ENCODE measurements at places on chromosomes 11 and 22. TPM values are rescaled to one million over a fixed set of nuclear protein-coding genes. Genes with fewer than 3 reads are reported as not detected.

- no peak for DNase-seq
Measured at GRCh38 chr11:6474806-6475500, 1.2 kb upstream of the TRIM3 start.

LARGE2 gene
- total RNA-seq: not detected

PPP2R1B gene
- 29.3 TPM for total RNA-seq

DNA sequence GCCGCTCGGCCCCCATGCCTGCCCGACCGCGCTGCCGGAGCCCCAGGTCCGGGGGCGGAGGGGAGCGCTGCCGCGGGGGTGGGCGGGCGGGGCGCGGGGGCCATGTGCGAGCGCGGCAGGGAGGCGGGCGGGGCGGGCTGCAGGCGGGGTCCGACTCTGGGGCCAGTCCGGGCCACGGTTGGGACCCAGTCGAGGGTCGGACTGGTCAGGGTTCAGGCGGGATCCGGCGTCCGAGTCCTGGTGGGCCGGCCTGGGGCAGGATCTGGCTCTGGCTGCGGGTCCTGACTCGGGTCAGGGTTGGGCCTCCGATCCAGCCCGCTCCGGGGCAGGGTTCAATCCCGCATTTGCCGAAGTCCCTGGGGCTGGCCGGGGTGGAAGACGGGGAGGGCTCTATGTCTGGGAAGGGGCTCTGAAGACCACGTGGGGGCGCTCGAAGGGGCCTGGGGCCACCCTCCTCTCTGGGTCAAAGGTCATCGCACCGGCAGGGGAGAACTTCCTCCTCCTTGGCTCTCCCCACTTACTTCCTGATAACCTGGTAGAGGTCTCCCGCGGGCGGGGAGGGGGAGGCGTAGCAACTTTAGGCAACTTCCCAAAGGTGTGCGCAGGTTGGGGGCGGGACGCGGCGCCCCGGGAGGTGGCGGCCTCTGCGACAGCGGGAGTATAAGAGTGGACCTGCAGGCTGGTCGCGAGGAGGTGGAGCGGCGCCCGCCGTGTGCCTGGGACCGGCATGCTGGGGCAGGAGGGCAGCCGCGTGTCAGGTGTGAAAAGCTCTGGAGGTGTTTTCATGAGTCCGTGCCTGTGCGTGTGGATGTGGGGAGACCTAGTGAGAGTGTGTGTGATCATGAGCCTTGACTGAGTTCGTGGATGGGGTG lies 603 bp downstream of the ESRRA start:
- peak; percentile 45 for DNase-seq

CASP4 gene
- total RNA-seq: 264 TPM

ANGPTL5 gene
- total RNA-seq: not detected

- no peak for DNase-seq
Measured at GRCh38 chr11:112004389-112004788, 20.8 kb upstream of the DLAT start.

OR4A47 gene
- total RNA-seq: not detected

DNA sequence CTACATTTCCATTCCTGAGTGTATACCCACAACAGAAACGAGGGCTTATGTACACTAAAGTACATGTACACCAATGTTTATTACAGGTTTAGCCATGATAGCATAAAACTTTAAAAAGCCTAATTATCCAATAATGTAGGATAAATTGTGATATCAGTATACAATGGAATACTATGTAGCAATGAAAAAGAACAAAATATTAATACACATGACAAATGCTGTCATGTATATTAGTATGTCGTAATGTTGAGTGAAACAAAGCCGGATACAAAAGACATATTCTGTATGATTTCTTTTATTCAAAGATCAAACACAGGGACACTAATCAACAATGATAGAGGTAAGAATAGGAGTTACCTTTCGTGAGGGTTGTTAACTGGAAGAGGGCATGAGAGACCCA lies 2.7 kb downstream of the SAA4 start:
- DNase-seq: no peak

DNA sequence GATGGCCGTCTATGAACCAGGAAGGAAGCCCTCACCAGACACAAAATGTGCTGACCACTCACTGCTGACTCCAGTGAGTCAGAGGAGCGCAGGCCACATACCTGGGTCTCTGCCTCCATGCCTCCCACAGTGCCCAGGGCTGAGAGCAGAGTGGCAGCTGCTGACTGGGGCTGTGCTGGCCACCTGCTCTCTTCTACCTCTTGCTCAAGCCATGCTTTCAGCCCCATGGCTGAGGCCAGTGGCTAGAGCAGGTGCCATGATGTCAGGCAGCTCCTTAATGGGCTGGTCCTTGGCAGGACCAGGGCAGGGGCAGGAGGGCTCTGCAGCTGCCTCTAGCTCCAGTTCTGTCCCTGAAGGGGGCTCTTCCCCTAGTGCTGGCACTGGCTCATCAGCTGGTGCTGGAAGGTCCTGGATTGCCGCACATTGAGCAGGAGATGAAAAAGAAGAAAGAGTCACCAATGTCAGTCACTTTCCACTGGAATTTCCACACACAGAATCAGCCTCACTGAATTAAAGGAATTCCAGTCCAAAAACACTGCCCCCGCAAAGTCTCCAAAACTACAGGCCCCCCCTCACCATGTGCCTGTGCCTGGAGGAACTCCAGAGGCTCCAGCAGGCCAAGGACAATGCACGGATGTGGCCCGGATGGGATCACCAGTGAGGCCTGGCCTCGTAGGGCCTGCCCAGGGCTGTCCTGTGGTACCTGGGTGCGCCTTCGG lies 86.4 kb downstream of the GGTLC2 start:
- no peak for DNase-seq

- no peak for DNase-seq
Measured at GRCh38 chr11:44072757-44073658, 6.9 kb downstream of the ACCS start.

DNA sequence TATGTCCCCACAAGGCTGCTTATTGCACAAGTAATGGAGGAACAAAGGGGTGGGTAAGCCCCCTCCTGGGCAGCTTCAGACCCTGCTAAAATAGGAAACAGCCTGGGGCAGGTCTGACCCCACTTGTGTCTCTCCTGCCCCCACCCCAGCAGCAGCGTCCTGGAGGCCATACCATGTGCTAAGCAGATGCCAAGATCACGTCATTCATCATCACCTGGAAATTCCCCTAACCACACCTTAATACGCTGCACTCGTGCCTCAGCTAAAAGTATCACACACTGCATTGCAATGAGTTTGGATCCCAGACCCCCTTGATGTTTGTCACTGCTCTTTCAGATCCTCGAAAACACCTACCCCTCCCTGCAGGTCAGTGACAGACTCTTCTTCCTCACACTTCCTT lies 27.8 kb upstream of the GGTLC2 start:
- no peak for DNase-seq

GRCh38 chr11:37450613-37451012 lies 852.6 kb upstream of the RAG2 start:
- DNase-seq: no peak

STK33 gene
- 10.9 TPM for total RNA-seq

MAP6 gene
- total RNA-seq: not detected

NXPE2 gene
- not detected for total RNA-seq

DNA sequence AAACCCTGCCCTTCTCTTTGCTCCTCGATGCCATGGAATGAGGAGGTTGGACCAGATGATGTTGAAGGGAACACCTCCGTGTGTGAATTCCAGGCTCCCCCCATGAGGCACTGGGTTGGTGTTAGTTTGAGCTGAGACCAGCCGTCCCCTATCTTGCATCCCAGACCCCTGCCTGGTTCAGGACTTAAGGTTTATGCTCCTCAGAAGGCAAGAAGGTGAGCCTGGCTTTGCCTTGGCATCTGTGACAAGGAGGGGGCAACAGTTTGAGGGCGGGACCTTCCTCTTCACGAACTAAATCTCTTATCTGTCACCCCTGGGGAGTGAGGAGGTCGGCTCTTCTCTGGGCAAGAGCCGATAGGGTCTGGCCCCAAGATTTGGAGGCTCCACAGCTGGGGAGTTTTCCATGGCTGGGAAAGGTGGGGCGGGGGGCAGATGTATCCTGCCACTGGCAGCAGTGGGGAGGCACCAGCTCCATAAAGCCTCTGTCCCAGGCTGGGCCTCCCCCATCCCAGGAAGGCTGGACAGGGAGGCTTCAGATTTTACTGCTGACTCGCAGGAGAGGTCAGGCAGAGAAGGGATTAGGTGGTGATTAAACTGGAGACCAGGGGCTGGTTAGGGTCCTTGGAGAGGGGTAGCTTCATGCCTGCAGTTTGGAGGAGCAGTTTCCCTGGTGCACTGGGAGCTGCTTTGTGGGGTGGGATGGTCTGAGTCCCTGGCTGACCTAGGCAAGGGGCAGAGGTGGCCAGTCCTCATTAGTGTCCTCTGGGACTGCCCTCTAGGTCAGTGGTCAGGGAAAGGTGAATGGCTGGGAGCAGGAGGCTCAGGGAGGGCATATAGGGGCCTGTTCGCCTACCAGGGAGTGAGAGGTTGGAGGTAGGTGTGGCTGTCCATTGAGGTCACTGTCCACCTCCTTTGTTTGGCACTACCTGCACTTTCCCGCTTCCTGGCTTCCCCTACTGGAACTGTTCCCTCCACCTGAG lies 1.1 kb downstream of the SEC14L2 start:
- no peak for DNase-seq

DNA sequence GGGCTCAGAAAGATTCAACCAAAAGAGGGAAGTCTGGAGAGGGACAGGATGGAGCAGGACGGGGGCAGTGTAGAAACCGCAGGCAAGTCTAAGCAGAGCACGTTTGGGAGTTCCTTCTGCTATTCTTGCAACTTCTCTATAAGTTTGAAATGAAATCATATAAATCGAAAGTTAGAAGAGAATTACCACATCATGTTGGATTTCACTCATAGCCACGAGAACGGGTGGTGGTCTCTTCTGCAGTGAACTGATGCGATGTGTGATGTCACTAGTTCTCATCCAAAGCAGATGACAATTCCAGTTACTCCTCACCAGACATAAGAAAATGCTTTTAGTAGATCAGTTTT lies 36.0 kb downstream of the KCNQ1 start:
- DNase-seq: no peak

- no peak for DNase-seq
Measured at GRCh38 chr22:20106205-20106848, 9.6 kb upstream of the RANBP1 start.

DNA sequence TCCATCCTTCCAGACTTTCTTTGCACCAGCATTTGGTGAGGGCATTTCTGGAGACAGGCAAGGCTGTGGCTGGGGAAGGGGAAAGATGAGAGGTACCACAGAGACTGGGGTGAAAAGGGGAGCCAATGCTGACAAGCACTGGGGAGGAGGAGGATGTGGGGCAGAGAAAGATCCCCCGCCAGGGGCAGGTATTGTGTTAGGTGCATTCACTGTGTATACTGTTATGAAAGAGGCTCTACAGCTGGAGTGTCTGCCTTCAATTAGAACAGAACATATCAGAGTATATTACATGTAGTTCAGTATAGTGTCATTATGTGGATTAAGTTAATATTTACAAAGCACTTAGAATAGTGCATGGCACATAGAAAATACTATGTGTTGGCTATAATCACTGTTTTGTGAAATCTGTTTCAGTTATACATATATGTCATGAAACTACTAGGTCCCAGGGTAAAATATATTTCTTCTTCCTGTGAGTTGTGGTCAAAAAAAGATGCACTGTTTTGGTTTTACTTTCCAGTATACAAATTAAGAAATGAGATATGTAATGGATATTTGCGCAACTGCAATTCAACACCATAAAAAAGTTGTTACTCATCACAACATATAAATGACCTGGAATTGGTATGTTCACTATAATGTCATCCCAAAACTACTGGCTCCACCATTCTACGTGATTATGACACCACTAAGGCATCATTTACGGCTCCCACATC lies 8.4 kb downstream of the MSANTD2 start:
- no peak for DNase-seq

APBB1 gene
- 5.2 TPM for total RNA-seq

- no peak for DNase-seq
Measured at GRCh38 chr11:84413549-84413948, 1127.4 kb upstream of the CCDC90B start.

GRCh38 chr11:117199053-117199915 lies at the start of gene TAGLN:
Gene TAGLN, plus strand, starts transcription at chr11:117199370. Its CDS starts 3,644 bp downstream, at chr11:117203014.
- peak; percentile 33 for DNase-seq

DNA sequence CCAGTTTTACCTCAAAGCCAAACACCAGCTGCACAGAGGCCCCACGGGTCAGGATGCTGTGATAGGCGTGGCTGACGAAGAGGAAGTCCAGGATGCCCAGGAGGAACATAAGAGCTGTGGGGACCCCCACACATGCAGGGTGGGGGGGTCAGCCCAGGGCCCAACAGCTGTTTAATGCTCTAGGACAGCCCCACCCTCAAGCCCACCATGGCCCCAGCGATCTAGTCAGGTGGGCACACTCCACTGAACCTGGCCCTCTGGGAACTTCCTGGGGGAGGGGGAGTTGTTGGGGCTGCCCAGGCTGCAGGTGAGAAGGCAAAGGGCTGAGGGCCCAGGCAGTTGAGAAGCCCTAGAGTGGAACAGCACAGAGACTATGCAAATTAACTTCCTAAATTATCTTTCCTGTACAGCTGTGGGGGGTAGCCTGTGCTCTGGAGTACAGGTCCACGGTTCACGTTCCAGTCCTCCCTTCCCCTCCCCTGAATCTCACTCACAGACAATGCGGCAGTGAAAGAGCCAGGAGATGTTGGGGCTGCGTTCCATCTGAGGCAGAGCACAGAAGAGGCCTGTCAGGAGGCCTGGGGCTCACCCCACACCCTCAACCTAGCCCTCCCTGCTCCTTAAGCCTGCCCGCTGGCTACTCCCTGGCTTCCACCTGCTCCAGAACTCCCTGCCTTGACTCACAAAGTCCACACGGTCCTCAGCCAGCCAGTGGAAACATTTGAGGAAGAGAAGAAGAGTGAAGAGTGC lies 1.9 kb downstream of the SYVN1 start:
- DNase-seq: no peak

TRIM29 gene
- 2.8 TPM for total RNA-seq

DNA sequence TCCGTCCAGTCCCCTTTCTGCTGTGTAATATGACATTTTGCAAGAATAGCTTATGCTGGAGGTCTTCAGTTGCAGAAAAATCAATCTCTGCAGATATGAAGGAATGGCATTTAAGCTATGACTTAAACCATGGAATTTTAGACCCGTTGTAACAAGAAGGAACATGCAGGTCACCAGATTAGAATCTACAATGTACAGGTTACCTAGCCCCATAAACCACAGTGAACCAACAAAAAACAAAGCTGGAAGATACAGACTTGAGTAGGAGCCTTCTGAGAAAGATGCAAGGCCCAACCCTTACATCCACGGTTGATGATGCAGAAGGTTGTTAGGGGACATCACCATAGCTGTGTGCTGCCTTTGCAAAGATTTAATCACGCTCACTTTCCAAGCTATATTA lies 132.5 kb downstream of the WT1 start:
- DNase-seq: no peak

SUSD2 gene
- total RNA-seq: 0.12 TPM

DNA sequence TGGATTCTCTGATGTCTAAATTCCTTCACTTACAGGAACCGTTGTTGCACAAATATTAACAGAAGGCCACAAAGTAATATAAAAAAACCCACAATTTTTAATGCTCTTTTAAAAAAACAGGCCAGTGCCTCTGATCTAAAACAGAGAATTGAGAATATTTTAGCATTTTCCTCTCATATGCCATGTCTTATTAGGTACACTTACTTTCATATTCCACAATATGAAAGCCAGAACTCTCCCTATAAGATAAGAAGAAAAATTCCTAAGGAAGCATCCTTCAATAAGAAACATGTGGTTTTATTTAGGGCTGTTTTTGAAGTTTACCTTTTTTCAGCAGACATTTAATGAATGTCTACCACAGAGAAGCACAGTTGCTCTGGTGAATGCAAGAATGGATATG lies 214.5 kb downstream of the FAT3 start:
- DNase-seq: no peak

IL18 gene
- total RNA-seq: 10.3 TPM
